AG09319 (cell line): ENCODE measurements at places on chromosomes 16 and 17.

DNA sequence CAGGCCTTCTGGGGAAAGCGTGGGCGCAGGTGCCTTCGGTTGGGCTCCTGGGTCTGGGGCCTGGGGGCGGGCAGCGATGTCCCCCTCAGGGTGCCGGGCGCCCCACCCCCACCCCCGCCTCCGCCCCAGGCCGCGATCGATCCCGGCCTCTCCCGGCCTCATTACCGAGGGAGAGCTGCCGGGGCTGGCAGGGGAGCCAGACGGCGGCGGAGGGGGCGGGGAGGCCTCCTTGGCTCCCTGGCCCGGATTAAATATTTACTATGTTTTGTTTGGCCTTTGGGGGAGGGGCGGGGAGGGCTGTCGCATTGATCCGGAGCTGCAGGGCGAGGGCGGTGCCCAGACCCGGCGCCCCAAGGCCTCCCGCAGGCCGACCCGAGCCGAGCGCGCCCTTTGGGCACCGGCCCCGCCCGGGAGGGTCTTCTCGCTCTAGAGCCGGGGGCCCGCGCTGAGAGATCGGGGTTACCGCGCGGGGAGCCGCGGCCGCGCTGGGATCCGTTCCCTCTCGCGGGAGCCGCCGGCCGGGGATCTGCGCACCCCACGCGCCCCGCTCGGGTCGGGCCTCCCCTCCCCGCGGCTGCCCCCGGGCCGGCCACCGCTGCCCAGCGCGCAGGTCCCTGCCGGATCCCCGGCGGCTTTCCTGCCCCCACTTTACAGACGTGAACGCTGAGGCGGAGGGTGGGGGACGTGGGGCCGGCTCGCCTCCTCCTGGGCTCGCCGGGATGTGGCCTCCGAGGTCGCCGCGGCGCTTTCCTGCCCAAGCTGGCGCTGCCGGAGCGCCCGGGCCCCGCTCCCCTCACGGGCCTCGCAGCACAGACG is 27.0 kb downstream of the RTN4RL1 start:
- no peak for DNase-seq

- DNase-seq: no peak
Observed at GRCh38 chr16:84416407-84417321, 48.3 kb downstream of the ATP2C2 start.

DNA sequence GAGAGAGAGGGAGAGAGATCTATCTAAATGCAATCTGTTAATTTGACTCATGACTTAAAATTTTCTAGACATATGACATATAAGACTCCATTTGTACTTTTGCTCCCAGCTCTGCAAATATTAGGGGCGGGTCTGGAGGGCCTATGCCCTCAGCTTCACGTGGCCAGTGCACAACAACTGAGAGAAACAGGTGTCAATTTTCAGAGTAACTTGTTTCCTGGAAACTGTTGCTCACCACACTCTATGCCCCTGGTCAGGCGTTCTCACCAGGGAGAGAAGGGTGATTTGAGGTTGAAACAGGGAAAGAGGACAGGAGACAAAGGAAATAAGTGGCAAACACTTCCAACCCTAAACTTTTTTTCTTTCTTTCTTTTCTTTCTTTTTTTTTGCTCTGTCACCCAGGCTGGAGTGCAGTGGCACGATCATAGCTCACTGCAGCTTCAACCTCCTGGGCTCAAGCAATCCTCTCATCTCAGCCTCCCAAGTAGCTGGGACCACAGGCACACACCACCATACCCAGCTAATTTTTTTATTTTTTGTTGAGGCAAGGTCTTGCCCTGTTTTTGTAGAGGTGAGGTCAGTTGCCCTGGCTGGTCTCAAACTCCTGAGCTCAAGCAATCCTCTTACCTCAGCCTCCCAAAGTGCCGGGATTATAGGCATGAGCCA is 270.0 kb downstream of the SLC39A11 start:
- DNase-seq: no peak

DNA sequence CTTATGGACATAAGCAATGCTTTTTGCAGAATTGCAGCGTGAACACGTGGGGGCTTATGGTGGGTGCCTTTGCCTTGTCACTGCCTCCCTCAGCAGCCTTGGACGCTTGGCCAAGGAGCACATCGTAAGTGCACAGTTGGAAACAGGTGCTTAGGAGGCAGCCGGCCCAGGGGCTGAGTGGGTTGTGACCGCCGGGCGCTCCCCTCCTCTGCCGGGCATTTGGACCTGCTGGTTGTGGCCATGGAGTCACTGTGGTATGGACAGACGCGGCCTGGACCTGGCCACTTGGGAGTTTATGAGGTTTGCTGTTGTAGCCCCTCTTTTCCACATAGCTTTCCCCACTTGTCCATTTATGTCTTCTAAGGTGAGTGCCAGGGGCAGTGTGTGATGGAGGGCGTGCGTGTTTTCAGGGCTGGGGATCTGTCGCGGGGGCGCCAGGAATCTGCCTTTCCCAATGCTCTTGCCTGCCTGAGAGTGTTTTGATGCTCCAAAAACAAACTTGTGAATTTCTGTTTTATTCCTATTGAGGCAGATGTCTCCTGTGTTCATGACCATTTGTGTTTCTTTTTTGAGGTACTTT is 49.2 kb downstream of the PDPK1 start:
- DNase-seq: no peak

DNA sequence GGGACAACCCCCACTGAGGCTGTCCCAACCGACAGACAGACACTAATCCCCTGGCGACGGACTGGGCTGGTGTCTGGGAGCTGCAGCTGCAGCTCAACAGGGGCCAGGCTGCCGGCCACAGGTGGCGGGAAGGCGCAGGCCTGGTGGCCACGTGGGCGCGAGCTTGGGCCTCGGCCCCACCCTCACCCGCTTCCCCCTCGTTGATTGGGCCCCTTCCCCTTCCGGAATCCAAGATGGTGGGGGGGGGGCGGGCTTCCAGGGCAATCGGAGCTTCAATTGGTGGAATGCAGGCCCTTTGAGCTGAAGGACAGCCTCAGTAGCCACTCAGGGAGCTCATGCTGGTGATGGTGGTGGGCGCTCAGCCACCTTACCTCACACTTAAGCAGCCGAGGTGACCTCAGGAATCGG is 8.7 kb upstream of the TBX4 start:
- DNase-seq: no peak

- no peak for DNase-seq
Observed at GRCh38 chr16:66588981-66589713, 9.9 kb downstream of the CMTM2 start.

DNA sequence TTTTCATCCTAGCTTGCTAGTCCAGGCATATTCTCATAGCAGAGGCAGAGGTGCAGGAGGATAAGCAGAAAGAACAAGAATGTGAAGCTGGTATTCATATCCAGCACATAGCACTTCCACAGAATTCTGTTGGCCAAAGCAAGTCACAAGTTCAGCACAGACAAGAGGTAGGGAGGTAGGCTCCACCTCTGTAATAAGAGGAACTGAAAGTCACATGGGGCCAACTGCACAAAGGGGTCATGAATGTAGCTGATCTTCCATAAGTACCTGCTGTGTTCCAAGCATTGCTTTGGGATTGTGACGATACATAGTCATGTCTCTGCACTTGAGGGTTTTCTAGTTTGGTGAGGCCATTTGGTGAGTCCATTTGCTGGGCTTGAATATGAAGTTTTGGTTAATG is 110.8 kb upstream of the MPHOSPH6 start:
- DNase-seq: no peak

DNA sequence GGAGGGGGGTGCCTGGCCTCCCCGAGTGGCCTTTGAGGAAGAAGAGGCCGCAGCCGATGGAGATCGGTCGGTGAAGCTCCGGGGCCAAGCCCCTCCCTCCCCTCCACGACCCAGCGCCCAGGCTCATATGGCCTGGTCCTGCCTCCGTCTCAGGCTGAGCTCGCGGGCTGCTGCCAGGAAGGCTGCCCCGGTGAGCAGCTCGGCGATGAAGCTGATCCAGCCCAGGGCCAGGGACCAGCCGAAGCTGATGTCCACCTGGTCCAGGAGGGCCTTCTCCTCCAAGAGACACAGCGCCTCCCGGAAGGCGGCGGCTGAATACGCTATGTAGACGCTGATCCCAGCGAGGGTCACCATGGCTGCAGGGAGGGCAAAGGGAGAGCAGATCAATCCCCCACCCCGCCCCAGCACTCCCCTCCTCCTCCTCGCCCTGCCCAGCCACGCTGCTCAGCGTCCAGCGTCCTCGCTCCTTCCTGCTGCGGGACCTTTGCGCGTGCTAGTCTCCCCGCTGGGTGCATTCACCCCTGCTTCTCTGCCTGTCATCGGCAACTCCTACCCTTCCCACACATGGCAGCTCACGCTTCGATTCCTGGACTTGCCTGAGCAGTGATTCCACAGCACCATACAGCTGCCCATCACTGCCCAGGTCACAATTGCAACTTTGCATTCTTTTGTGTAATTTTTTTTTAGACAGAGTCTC is 20.5 kb downstream of the TMEM114 start:
- no peak for DNase-seq

GRCh38 chr16:49281843-49282642 is 405 bp upstream of the CBLN1 start:
- no peak for DNase-seq

GRCh38 chr17:59863616-59864015 is 29.1 kb downstream of the TUBD1 start:
- no peak for DNase-seq

DNA sequence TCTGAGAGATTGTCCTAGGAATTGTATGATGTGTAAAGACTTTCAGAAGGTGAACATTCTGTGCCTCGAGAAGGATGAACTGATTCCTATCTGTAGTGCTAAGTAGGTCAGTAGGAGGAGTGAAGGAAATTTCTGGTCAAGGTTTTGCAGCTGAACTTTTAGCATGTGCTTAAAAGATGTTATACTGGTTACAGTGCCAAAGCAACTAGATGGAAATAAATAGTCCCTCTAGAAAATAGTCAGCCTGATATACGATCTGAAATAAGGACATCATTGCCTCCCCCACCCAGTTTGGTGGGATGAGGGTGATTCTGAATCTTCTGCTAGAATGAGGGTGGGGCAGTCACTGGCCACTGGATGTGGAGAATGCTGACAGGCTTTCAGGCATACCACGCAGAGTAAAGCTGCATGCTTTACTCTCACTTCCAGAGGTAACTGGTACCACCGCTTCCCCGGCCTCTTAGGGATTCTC is 57.2 kb upstream of the VPS4A start:
- no peak for DNase-seq

- DNase-seq: no peak
Observed at GRCh38 chr16:55913716-55914115, 38.5 kb upstream of the CES5A start.

GRCh38 chr16:27230562-27231001 is 27.3 kb downstream of the KDM8 start:
- no peak for DNase-seq

DNA sequence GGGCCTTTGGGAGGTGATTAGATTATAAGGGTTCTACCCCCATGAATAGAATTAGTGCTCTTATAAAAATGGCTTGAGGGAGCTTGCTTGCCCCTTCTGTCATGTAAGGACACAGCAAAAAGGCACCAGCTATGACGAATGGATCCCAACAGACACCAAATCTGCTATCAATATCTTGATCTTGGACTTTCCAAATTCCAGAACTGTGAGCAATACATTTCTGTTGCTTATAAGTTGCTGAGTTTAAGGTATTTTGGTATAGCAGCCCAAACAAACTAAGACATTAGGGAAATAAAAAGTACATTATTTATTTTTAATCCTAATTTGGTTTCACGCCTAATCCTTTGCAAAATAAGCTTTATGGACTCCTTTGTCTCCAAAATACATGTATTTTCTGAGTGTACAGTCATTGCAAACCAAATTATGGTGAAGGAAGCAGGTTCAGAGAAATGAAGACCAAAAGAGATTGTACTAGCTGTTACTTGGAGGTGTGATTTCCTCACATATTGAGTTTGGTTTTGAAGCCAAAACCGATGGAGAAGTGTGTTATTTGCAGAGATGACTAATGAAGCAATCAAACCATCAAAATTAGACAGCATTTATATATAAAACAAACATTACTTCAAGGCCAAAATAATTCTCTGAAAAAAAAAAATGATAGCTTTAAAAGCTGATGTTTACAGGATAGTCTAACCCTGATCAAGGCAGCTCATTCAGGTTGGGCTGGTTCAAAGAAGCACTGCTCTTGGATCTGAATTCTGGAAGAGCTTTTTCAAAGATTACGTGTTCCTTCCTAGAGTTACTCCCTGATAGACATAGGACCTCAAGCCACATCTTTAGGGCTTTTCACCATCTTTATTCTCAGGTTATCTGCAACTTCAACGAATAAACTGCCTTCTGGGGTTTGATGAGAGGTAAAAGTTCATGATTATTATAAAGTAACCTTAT is 71.6 kb downstream of the MYO1D start:
- no peak for DNase-seq

DNA sequence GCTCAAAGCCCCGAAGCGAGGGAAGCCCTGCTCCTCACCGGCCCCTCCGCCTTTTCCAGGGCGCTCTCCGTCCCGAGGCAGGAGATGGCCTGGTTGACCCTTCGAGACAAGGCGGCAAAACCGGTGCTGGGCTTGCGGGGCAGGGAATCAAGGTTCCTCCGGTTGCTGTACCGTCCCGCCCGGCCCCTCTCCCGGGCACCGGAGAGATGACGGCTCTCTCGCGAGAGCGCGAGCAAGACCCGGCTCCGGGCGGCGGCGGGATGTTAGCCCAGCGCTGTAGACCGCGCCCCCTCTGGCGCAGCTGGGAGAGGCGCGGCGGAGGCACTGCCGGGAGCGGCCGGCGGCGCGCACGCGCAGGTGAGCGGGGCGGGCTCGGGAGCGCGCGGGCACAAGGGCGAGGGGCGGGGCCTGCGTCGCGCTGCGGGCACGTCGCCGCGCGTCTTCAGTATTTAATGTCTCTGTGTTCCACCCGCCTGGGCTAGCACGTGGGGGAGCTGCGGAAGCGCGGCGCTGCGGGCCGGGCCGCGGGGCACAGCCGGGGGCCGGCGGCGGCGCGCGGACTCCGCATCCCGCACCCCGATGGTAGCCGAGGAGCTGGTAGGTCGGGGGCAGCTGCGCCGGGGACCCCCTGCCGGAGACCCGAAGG is at the start of gene AKAP1:
Gene AKAP1 (plus strand): TSS at position 445 of the 646 bp plus-strand sequence. CDS start 20,219 bp downstream, outside the sequence.
- peak; percentile 86 for DNase-seq

DNA sequence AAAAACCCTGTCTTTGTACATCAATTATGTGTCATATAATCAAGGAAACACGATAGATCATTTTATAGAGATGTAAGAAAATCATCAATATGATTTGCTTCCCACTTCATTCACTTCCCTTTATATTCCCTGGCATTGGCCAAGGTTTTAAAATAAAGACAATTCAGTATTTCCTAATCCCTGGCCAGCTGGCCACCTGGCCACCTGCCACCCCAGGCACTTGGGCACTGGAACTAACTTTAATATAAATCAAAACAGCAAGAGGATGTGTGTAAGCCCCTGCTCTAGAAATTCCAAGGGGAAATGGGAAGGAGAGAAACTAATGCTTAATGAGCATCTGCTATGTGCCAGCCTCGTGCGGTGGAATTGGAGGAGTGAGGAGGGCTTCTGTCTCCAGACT is 58.6 kb upstream of the TOB1 start:
- no peak for DNase-seq

- DNase-seq: peak; percentile 47
Observed at GRCh38 chr17:16477255-16477654, 14.7 kb downstream of the LRRC75A start.
